ENCODE measurements at places on chromosomes 4 and X.
A peak's percentile ranks its signal among the peaks of the same experiment; 100 is the strongest.

DNA sequence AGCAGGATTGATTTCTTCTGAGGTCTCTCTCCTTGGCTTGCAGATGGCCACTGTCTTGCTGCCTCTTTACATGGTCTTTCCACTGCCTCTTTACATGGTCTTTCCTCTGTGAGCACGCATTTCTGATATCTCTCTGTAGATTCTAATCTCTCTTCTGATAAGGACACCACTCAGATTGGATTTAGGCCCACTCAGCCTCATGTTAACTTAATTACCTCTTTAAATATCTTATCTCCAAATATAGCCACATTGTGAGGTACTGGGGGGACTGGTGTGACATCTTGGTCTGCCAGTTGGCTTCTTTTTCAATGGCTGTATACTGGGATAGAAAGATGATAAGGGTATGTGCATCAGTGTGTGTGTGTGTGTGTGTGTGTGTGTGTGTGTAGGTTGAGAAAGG is 153.7 kb downstream of the AWAT2 start:
- DNase-seq: no peak

- no peak for DNase-seq
Observed at GRCh38 chrX:147351644-147352043, 537.1 kb upstream of the CXorf51A start.

DNA sequence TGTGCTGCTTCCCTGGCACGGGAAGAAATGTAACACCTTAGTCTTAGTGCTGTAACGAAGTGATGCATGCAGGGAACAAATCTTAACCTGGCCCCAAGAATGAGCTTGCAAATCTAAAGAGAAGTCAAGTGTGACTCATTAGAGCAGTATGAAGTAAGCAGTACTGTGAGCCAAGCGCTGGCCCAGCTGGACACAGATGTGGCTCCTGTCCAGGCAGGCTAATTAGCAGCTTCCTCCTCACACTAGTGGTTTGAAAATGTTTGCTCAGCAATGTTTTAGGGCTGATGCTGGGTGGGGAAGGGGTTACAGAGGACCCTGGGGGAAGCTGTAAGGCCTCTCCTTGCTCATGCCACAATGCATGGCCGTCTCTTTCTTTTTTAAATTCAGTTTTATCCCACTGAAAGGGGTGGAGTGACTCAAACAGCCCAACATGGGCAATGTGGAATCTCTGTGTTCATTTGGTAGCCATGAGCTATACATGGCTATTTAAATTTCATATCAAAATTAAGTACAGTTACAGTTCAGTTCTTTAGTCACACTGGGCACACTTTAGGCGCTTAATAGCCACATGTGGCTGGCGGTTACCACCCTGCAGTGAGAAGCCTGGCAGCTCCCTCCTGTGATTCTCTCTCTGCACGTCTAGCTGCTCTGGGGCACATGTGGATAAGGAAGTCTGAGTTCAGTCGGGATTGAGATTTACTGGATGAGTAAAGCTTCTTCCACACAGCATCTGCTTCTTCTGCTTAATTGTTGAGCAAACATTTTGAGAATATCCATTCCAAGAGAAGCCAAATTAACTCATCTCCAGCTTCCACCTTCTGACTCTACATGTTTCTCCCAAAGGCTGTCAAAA is 48.8 kb downstream of the MAP7D2 start:
- peak; percentile 81 for DNase-seq

DNA sequence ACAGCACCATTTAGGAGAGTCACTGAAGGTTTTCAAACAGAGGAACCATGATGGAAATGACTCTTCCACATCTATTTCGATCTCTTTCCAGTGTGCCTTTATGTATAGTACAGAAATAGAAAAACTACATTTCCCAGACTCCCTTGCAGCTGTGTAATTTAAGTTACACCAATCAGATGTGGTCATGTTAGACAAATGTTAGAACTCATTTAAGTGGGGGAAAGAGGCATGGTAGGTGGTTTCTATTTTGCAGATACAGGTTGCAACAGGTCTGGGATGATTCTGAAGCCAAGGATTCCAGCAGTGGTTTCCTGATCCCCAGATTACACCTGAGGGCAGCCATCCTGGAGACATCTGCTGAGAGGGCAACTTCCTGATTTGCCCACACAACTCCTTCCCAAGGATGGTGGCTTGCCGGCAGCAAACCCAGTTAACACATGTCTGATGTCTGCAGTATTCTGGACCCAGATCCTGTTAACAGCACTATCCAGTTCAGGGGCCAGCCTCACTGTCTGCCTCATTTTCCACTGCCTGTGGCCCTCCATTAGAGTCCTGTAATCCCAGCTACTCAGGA is 38.7 kb upstream of the PDK3 start:
- peak; percentile 22 for DNase-seq

- no peak for DNase-seq
Observed at GRCh38 chrX:33272986-33273385, 61.6 kb upstream of the DMD start.
